ENCODE measurements at places on chromosomes 4 and X.
A peak's percentile ranks its signal among the peaks of the same experiment; 100 is the strongest.

GRCh38 chr4:74156521-74156920, 1.4 kb upstream of the MTHFD2L start:
- no peak for DNase-seq

- DNase-seq = no peak
Measured at GRCh38 chr4:152224223-152224622, 311.7 kb downstream of the FBXW7 start.

DNA sequence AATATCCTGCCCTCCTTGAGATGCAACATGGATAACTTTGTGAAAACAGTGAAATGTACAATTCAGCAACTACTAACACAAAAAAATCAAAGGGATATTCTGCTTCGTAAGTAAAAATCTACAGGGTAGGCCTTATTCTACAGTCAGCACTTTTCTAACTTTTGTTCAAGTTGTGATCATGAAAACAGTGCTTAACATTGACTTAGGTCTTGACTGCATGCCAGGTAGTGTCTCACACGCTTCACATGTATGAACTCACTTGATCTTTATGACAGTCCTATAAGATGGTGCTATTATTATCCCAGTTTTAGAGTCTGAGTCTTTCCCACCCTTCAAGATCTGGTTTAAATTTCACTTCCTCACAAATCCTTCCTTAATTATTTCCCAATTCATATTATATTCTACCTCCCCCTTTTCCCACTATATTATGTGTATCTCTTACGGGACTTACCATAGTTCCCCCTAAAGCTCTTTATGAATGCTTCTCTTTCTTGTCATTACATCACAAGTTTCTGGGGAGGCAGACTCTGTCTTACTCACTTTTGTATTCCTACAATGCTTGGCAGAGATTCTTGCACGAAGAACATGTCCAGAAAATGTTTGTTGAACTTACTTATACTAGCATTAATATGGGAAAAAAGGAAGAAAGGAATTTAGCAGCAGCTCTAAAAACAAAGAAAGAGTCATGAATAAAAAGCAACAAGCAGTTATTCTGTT, 179.8 kb downstream of the SCFD2 start:
- no peak for DNase-seq

DNA sequence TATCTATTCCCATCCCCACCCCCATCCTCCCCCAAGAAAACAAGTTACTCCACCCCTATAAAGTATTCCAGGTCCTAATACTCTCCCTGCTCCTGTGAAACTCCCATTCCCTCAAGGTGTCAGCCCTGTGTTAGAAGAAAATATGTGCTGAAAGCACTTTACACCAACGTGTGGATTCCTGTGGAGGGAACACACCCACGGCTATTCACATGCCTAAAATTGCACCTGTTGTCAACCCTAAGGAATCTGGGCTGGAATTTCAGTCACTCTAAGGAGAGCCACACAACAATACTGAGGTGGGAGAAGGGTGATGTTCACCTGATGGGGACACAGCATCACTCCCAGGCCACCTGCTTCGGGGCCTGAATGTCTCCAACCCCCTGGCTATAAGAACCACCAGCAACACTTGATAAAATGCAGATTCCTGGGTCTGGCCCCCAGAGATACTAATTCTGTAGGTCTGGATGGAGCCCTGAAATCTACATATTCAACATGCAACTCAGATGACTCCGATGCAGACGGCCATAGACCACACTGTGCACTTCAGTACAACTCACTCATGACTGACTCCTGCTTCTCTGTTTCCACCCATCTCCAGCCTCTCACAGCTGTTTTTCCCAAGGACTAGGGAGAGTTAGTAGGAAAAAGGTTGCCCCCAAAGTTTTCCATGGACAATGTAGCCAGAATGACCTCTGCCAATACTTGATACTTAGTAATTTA, 15.8 kb downstream of the SCD5 start:
- no peak for DNase-seq

GRCh38 chrX:13491061-13491460, 78.3 kb upstream of the EGFL6 start:
- no peak for DNase-seq

DNA sequence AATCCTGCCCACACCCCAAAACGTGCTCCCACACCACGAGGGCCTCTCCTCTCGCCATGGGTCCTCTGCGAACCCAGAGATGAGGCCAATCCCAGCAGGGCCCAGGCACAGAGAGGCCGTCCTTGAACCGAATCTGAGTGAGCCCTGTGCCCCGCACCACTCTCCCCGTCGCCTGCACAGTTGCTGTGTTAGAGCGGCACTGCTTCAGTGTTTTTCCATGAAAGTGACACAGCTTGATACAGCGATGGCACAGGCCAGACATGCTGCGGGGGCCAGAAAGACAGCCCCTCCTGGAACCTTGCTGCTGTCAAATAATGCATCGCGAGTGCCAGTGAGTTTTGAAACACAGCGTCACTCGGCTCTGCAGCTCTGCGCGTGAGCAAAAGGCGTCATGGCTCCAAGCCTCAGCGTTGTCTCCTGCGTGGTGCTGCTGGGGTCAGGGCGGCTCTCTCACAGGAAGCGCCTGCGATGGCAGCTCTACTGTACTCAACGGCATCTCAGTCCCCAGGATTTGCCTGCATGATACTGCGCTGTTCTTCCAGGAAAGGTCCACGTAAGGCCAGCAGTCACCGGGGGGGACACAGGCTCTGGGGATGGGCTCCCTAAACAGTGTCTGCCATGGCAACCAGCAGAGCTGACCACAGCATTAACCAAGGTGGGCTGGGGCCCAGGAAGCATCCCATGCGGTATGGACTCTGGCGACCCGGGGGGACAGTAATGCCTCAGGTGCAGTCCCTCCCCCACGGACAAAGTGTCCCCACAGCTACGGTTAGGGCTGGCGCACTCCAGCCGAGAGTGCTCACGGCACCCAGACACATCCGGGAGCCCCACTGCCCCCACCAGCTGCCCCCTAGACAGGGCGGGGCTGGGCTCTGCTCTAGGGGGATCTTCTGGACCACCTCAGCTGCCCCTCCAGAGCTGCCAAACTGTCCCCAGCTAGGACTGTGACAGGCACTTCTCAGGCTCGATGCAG, 63.1 kb downstream of the ACOX3 start:
- DNase-seq = no peak

GRCh38 chrX:12919051-12919450, 12.6 kb downstream of the TLR8 start:
- no peak for DNase-seq

DNA sequence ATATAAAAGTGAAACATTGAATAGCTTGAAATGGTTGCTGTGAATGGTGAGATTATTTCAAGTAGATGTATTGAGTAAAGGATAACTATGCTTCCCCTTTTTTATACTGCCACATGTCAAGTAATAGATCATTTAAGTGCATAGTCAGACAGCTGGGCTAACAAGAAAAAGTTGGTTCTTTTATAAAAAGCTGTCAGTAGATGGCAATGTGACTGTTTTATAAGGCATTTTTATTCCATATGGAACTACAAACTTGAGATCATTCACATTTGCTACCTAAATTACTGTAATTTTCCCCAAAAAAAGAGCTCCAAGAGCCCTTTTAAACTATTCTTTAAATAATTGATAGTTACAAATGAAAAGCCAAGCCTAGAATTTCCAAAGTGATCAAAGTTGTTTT, 831.0 kb downstream of the C4orf33 start:
- DNase-seq = no peak

- DNase-seq = no peak
Measured at GRCh38 chr4:153421941-153422340, 44.2 kb upstream of the TMEM131L start.

DNA sequence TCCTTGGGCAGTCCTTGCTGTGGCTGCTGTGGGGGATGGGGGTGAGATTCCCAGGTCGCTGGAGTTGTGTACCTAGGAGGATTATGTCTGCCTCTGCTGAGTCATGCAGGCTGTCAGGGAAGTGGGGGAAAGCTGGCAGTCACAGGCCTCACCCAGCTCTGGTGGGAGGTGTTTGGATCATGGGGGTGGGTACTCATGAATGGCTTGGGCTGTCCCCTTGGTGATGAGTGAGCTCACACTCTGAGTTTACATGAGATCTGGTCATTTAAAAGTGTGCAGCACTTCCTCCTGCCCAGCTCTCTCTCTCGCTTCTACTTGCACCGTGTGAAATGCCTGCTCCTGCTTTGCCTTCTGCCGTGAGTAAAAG, 24.6 kb upstream of the PDLIM3 start:
- DNase-seq = no peak

GRCh38 chrX:49053223-49054072, 5.4 kb upstream of the CCDC120 start:
- peak; percentile 81 for DNase-seq

- peak; percentile 90 for DNase-seq
Measured at GRCh38 chr4:157220371-157220881, at the start of gene GRIA2. GRIA2 (plus strand) TSS chr4:157220728; CDS start chr4:157221043, 315 bp downstream.

- no peak for DNase-seq
Measured at GRCh38 chrX:16258882-16259281, 91.6 kb downstream of the MAGEB17 start.

Measured in iPS-NIHi11 (cell line).